ENCODE measurements at places on chromosomes 1 and 21. TPM values are rescaled to one million over a fixed set of nuclear protein-coding genes. Genes with fewer than 3 reads are reported as not detected.

Gene PSMB4
- 260 TPM for polyA plus RNA-seq

Gene KCNE1
- polyA plus RNA-seq: 0.55 TPM

Gene CD53
- polyA plus RNA-seq: 4.3 TPM

Gene AQP10
- not detected for polyA plus RNA-seq

Gene KNCN
- not detected for polyA plus RNA-seq

Gene MRPS6
- polyA plus RNA-seq: 132 TPM

Gene BCL2L15
- polyA plus RNA-seq: 0.67 TPM

Gene CITED4
- polyA plus RNA-seq: 3.8 TPM

Gene KAZN
- 36.9 TPM for polyA plus RNA-seq

Gene ALX3
- not detected for polyA plus RNA-seq

Gene COL8A2
- polyA plus RNA-seq: 1.9 TPM

Gene F13B
- not detected for polyA plus RNA-seq

Gene LINGO4
- 0.03 TPM for polyA plus RNA-seq

Gene SRRM1
- polyA plus RNA-seq: 133 TPM

Gene SLAMF8
- polyA plus RNA-seq: 0.74 TPM

Gene ADGRB2
- 13.1 TPM for polyA plus RNA-seq

Gene AMY1A
- not detected for polyA plus RNA-seq

Gene FAM78B
- 1.5 TPM for polyA plus RNA-seq

Gene NBPF20
- 1.7 TPM for polyA plus RNA-seq

Gene NIPAL3
- 23.0 TPM for polyA plus RNA-seq

Gene GPN2
- 34.1 TPM for polyA plus RNA-seq

Gene BNIPL
- 4.9 TPM for polyA plus RNA-seq

Gene CRYBG2
- polyA plus RNA-seq: 1.6 TPM

Gene KRTAP11-1
- not detected for polyA plus RNA-seq

Gene AADACL3
- not detected for polyA plus RNA-seq

Gene PLA2G2F
- polyA plus RNA-seq: 1.1 TPM

Gene HLX
- 10.2 TPM for polyA plus RNA-seq

Gene ODR4
- 28.3 TPM for polyA plus RNA-seq

Gene TDRD5
- polyA plus RNA-seq: 3.0 TPM

Gene MXRA8
- polyA plus RNA-seq: 178 TPM

Gene PALMD
- 3.2 TPM for polyA plus RNA-seq

Gene AMY1B
- 0.42 TPM for polyA plus RNA-seq

Gene OR2L5
- polyA plus RNA-seq: not detected

Gene OR6F1
- polyA plus RNA-seq: not detected

Gene PDE9A
- polyA plus RNA-seq: 41.7 TPM

Gene ADARB1
- 17.7 TPM for polyA plus RNA-seq

Gene WNT2B
- polyA plus RNA-seq: 2.5 TPM

Gene FLG2
- polyA plus RNA-seq: 0.09 TPM

Gene KLHDC9
- polyA plus RNA-seq: 15.9 TPM

Gene ILDR2
- 13.9 TPM for polyA plus RNA-seq

Gene FALEC
- polyA plus RNA-seq: not detected

Gene CLDN17
- not detected for polyA plus RNA-seq

Gene RNF2
- polyA plus RNA-seq: 62.6 TPM

Gene SYT6
- polyA plus RNA-seq: 1.5 TPM

Gene MTFR1L
- 100 TPM for polyA plus RNA-seq

Gene KIF2C
- polyA plus RNA-seq: 23.7 TPM

Gene LYPD8
- not detected for polyA plus RNA-seq

Gene ANKRD34A
- 0.73 TPM for polyA plus RNA-seq

Gene SLC44A3
- polyA plus RNA-seq: 67.0 TPM

Gene GJA5
- polyA plus RNA-seq: 29.3 TPM

Gene CRYAA
- polyA plus RNA-seq: not detected

Gene TMEM50B
- polyA plus RNA-seq: 70.9 TPM

Gene WNT9A
- polyA plus RNA-seq: 1.1 TPM

Gene AMY1C
- polyA plus RNA-seq: not detected

Gene RPTN
- not detected for polyA plus RNA-seq

Data from right renal pelvis (tissue), 4 donors.